ENCODE measurements at places on chromosomes 12 and 14.

GRCh38 chr12:26938701-26939062, 412 bp downstream of the FGFR1OP2 start:
- DNase-seq, result peak; percentile 45

DNA sequence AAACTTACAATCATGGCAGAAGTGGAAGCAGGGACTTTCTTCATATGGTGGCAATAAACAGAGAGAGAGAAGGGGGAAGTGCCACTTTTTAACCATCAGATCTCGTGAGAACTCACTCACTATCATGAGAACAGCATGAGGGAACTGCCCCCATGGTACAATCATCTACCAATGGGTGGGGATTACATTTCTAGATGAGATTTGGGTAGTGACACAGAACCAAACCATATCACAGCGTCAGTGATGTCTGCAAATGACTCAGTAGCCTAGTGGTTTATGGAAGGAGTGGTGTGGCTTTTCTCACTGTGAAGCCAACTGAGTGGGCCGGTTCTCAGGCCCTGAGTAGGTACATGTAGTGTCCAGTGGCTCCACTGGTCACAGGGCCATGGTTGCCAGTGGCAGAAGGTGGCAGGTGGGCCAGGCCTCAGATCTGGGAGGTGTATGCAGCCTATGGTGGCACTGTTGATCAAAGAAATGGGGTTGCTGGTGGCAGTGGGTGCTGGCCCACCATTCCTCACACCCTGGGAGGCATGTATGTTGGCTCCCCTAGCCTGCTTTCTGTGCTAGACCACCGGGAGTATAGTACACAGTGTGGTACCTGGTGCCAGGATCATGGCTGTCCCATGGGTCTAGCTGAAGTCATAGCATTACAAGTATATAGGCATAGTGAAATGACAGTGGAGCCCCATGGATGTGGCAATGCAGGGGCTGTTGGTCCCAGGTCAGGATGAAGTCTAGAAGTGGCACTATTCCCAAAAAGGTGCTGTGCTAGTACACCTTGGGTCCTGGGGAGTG, 191.9 kb downstream of the NUBPL start:
- DNase-seq, result no peak

- no peak for DNase-seq
Measured at GRCh38 chr12:118311666-118312065, 61.0 kb downstream of the TAOK3 start.

DNA sequence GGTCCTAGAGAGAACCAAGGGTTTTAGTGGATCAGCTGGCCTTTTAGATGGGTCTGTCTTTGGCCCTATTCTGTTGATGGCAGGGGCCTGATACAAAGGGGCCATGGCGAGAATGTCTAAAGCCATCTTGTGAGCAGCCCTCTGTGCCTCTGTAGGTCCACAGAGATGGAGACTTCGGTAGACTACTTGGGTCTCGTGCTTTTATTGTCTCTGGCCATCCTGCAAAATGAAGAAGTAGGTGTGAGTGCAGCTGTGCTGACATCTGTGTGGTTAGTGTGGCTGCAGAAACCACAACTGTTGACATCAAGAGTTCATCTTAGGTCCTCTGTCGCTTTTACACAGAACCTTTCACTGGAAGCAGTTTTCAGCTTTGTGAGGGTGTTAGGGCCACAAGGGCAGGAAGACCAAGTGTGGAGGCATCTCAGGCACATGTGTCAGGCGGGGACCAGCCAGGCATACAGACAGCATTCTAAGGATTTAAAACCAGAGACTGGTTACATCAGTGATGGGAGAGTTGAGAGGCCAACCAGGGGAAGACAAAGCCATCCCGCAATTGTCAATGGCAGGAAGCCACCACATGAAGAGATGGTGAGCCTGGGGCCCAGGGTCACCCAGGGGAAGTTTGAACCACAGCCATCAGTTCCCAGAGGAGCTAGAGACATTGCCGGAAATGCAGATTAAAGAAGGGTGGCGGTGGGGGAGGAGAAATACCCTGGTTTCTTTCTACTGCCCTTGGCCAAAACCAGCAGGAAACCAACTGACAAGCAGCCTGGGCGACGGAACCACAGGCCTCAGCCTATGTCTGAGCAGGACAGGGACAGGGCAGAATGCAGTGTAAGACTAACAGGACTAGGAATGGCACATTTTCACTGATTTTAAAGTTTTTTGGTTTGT, 13.0 kb upstream of the TPCN1 start:
- peak; percentile 54 for DNase-seq

DNA sequence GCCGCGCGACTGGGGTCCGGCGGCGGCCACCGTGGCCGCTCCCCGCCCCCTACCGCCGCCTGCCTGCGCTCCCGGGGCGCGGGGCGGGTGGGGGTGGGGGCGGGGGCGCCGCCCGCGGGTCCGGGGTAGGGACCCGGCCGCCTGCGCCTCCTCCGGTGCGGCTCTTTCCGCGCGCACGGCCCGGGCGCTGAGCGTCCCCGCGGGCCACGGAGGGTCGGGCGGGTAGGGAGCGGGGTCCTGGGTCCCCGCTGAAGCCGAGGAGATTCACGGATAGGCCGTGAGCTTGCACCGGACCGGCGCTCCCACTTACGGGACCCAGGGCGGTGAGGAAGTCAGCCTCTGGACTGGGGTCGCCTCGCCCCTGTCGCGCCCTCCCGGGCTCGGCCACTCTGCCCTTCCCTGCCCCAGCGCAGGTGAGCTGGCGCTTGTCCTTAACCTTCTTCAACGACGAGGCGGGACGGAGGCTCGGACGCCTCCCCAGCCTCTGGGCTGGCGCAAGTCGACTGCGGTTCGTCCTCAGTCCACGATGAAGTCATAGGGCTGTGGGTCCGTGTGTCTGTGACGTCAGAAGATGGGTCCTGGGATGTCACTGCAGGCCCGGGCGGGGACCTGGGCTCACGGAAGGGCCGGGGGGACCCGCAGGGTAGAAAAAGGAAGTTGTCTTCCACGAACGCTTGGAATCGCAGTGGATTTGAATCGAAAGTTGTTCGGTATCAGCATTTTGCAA, 514 bp downstream of the FBXO34 start:
- peak; percentile 80 for DNase-seq

GRCh38 chr14:61703342-61704129, 8.2 kb downstream of the HIF1A start:
- DNase-seq, result no peak

DNA sequence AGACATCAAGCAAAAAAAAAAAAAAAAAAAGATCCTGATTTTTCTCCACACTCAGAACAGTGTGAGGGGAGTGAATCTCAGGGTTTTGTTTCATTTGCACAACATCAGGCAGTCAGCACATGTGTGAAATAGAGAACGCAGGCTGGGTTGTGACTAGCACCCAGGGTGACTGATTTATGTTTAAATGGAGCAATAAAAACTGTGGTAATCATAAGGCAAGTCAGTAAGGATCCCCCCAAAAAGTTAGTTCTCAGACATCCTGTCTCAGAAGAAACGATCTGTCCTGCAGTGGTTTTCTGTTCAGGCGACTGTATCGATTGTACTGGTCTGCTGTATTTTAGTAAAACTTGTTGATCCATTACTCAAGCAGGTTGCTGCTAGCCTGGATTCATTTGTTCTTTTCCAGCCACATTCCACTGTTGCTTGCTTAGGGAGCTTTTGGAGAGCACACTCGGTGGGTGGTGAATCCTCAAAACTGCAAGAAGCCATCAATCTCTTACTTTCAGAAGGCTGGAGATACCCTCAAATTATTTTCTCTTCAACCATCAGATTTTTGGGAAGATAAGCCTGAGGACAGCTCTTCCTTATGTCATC, 107.1 kb downstream of the DACT1 start:
- no peak for DNase-seq

DNA sequence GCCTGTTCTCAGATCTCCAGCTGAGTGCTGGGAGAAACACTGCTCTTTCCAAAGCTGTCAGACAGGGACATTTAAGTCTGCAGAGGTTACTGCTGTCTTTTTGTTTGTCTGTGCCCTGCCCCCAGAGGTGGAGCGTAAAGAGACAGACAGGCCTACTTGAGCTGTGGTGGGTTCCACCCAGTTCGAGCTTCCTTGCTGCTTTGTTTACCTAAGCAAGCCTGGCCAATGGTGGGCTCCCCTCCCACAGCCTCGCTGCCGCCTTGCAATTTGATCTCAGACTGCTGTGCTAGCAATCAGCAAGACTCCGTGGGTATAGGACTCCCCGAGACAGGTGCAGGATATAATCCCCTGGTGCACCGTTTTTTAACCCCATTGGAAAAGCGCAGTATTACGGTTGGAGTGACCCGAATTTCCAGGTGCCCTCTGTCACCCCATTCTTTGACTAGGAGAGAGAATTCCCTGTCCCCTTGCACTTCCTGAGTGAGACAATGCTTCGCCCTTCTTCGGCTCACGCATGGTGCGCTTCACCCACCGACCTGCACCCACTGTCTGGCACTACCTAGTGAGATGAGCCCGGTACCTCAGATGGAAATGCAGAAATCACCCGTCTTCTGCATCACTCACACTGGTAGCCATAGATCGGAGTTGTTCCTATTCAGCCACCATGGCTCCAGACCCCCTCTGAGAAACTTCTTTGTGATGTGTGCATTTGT, 650.3 kb upstream of the ALG10B start:
- no peak for DNase-seq

GRCh38 chr12:65200007-65200665, 30.8 kb downstream of the LEMD3 start:
- no peak for DNase-seq

- DNase-seq, result peak; percentile 31
Measured at GRCh38 chr12:115464111-115464581, 780.2 kb upstream of the TBX3 start.

DNA sequence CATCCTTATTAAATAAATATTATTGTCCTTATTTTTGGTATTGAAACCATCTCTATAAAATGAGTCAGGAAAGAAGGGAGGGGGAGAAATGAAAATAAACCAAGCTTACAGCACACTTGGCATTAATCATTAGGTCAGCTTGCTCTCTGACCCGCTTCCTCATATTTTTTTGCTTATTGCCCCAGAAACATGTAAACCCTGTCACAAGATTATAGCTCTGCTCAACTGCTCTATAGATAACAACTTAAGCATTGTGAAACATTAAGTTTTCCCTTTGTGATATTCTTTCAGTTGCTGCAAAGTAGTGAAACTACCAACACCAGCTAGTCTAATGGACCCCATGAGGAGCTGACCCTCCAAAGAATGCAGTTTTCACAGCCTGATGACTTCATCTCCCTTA, 819.5 kb downstream of the SLC16A7 start:
- DNase-seq, result no peak

DNA sequence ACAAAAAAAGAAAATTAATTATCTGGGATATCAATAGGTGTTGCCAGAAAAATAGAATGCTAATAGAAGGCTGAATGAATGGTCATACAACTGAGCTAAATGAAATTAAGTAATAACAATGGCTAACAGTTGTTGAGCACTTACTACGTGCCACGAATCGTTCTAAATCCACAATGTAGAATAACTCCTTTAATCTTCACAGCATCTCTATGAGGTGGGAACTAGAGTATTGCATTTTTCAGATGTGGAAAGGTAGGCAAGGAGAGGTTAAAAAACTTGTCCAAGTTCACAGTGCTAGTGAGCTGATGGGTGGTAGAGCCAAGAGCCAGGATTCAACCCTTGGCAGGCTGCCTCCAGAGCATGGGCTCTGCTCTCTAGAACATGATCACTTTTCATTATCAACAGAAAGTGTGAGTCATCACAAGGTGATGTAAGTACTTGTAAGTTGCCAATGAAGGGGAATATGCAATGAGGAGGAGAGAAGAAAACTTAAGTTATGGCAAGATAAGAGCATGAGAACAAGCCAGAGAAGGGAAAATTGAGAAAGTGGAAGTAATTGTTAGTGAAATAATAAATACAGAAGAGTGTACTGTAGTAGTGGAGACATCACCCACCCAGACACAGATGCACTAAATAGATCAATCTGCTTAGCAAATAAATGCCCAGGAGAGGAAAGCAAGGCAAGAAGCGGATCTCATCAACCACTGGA, 122.1 kb downstream of the PRKD1 start:
- no peak for DNase-seq

- no peak for DNase-seq
Measured at GRCh38 chr12:127984386-127985055, 282.4 kb upstream of the TMEM132C start.
